ENCODE measurements at places on chromosomes 5 and 9.

DNA sequence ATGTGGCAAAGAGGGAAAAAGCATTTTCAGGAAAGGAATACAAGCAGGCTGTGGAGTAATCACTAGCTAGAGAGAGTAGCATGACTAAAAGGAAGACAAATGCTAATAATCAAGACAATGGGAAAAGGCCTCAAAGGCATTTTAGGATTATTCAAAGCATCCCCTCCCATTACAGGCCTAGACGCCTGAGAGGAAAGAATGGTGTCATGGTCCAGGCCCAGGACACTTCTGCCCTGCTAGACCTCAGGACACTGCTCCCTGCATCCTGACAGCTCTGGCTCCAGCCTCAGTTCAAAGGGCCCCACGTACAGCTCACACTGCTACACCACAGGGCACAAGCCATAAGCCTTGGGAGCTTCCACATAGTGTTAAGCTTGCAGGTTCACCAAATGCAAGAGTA lies 40.8 kb upstream of the SHISAL2B start:
- DNase-seq, result no peak

- DNase-seq, result no peak
Measured at GRCh38 chr9:34685591-34685990, 5.5 kb downstream of the CCL19 start.

DNA sequence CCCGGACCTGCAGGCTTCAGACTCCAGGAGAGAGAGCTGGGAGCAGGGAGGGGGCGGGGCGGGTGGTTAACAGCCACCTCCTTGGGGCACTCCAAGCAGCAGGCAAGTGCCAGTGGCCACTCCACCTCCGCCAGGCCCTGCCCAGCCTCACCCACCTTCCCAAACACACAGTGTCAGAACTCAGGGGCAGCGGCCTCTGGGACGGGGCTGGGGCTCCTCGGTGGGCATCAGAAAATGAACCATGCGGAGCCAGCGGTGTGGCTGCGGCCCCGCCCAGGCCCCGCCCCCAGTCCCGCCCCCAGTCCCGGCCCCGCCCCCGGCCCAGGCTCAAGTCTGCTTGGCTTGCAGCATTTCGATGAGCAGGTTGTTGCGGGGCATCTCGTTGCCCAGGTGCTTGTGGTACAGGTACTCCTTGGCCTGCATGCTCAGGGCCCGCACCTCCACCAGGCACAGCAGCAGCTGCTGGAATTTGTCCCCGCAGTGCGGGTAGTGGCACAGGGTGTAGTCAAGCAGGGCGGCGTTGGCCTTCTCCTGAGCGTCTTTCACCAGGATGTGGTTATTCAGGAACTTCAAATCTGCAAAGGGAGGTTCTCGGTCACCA lies 24.7 kb downstream of the NR5A1 start:
- DNase-seq, result peak; percentile 82

GRCh38 chr9:77848897-77849296 lies 182.7 kb downstream of the GNAQ start:
- DNase-seq, result no peak

DNA sequence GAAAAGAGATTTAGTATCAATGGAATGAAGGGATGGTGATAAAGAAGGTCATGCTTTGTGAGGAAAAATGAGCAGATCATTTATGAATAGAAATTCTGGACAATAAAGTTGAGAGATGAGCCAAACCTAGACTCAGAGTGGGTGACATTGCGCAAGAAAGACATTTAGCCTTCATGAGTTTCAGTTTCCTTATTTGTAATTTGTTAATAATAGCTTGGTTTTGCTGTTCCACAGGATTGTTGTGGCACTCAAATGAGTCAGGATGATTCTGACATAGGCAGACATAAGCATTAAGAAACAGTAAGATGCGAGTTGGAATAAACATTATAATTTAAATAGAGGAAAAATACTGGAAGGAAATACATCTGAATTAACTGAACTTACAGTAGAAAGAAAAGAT lies 34.8 kb downstream of the ITGA2 start:
- no peak for DNase-seq

GRCh38 chr5:165559645-165560044 lies 2054.2 kb downstream of the MAT2B start:
- DNase-seq, result no peak

DNA sequence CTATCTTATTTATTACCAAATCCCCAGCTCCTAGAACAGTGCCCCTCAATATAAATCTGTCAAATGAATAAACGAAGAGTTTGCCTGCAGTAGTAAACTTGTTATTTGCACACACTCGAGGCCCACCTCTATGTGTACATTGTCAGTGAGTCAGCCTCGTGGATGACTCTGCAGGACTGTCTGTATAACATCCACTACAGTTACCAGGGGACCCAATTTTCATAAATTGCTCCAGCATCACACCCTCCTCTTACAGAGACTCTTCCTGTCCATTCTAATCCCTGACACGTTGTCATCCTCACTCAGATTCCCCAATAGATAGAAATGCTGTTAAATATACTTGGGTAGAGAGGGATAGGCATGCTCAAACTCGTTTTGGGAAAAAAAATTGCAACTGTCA lies 478.5 kb downstream of the RAB3C start:
- no peak for DNase-seq

DNA sequence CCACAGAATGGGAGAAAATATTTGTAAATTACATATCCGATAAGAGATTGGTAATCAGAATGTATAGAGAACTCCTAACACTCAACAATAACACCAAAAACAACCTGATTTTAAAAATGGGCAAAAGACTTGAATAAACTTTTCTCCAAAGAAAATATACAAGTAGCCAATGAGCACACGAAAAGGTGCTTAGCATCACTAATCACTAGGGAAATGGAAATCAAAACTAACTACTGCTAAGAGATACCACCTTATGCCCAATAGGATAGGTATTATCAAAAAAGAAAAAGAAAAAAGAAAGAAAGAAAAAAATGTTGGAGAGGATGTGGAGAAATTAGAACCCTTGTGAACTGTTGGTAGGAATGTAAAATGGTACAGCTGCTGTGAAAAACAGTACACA lies 212.1 kb downstream of the TLR4 start:
- no peak for DNase-seq

GRCh38 chr5:151643388-151643787 lies 43.3 kb downstream of the SPARC start:
- no peak for DNase-seq

DNA sequence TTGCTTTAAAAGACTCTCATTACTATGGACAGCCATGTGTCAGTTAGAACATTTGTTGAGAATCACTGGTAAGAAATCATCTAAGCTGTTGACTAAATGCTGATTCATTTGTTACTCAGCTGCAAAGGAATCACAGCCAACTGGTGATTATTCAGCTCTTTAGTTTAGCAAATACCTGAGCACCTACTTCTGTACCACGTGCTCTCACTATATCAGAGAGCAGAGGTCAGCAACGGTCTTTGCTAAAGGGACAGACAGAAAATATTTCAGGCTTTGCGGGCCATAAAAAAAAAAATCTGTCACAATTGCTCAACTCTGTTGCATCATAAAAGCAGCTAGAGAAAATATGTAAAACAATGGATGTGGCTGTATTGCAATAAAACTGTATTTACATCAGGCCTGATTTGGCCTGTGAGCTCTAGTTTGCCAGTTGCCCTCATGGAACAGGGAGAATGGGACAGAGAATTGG lies 377.6 kb downstream of the DNAH5 start:
- no peak for DNase-seq

GRCh38 chr5:87705876-87706275 lies 293.1 kb upstream of the CCNH start:
- no peak for DNase-seq

- no peak for DNase-seq
Measured at GRCh38 chr5:128196080-128196479, 112.5 kb downstream of the SLC12A2 start.

- DNase-seq, result no peak
Measured at GRCh38 chr9:89576404-89576839, 28.4 kb upstream of the GADD45G start.

DNA sequence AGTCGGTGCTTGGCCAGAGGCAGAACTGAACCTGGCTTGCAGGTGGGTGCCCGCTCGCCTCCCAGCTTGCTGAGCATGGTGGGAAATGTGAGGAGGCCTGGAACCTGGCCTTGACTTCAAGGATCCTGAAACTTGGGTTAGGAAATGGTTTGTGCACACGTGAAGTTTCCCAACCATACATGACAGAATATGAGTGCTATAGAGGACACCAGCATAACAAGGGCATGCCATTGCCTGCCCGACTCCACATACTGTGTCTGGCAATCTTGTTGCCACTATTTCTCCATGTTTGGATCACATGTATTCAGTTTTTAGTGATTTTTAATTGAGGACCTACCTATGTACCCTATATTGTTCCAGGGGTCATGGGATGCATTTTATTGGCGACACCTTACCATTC lies 177.6 kb upstream of the ANKRD55 start:
- no peak for DNase-seq

DNA sequence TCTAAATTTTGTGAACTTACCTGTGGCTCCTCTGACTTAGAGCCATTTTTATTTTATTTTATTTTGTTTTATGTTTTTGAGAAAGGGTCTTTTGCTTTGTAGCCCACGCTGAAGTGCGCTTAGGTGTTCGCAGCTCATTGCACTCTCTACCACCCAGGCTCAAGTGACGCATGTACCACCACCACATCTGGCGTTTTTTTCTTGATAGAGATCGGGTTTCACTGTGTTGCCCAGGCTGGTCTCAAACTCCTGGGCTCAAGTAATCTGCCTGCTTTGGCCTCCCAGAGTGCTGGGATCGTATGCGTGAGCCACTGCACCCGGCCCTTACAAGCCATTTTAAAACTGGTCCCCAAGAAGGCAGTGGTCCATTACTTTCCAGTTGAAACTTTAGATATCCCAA lies 18.5 kb downstream of the MATR3 start:
- peak; percentile 59 for DNase-seq

- DNase-seq, result no peak
Measured at GRCh38 chr9:32258482-32258881, 126.0 kb upstream of the ACO1 start.

DNA sequence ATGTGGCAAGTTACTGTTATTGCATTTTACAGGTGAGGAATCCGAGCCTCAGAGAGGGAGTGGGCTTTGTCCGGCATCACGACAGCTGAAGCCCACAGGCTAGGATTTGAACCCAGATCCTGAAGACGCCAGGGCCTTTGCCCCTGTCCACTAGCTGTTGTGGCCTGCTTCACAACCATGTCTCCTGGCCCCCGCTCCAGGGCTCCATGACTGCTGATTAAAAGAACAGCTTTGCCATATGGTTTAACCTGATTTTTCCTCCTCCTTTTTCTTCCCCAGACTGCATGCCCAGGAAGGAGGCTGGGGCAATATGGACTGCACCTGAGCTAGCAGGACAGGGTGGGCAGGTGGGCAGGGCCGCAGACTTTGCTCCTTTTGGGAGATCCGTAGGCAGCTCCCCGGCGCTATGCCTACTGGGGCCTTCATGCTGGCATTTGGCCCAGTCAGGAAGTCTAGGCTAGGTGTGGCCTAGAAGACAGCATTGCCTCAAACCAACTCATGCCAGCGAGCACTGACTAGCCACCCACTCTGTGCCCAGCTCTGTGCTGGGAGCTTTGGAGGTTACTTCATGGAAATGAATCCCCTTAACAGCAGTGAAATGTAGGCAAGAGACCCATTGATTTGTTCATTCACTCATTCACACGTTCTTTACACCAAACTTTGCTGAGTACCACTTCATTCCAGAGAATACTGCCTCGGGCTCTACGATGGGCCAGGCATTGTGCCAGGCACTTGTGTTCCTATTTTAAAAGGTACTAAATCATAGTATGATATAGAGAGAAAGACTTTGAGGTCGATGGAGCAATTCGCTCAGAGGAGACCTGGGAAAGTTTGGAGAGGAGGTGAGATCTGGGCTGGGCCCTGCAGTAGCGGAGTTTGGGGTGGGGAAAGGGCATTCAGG lies 94.3 kb upstream of the CPEB4 start:
- DNase-seq, result no peak

GRCh38 chr5:14727428-14727865 lies 62.9 kb downstream of the OTULIN start:
- DNase-seq, result peak; percentile 75

GRCh38 chr5:153500178-153500577 lies 9.7 kb downstream of the GRIA1 start:
- no peak for DNase-seq

DNA sequence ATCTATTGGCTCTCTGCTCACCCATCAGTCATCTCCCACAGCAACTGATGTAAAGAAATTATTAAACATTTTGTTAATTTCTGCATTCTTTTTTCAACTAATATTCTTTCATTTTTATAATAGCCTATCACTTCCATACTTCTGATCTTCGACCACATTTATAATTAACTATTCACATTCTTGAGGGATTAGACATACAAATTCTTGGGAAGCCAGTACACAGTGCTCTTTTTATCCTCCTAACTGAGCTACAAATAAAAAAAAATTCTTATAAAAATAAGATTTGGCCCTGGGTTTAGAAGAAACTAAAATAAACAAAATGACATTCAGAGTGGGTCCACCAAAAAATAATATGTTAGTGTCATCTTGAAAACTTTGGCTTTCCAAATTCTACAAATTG lies 103.7 kb upstream of the ITGA1 start:
- DNase-seq, result no peak

Measured in H9 (cell line).